SK-MEL-5 (cell line): ENCODE measurements at places on chromosomes 3 and 15.

DNA sequence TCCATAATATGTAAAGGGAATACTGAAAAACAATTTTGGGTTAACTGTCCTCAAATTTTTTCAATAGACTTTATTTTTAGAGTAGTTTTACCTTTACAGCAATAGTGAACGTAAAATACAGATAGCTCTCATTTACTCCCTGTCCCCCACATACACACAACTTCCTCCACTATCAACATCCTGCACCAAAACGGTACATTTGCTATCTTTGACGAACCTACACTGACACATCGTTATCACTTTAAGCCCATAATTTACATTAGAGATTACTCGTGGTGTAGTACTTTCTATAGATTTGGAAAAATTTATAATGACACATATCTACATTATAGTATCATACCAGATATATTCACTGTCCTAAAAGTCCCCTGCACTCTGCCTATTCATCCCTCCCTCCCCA lies 16.9 kb upstream of the P2RY1 start:
- no peak for DNase-seq

DNA sequence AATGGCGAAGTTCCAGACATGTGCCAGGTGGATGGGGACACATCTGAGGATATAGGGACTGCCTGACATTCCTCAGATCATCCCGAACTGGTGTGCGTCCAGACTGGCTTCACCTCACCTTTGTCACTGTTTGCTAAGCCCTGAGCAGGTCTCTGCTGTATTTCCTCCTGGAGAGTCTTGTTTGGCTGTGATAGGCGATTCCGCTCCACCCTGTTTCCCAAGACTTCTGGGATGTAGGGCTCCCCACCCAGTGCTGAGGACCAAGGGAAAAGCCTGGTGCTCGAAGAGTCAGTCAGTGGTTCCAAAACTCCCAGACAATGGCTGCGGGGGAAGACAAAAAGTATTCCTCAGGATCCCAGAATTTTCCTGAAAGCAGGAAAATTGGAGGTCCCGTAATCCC lies 11.1 kb upstream of the FURIN start:
- no peak for DNase-seq

DNA sequence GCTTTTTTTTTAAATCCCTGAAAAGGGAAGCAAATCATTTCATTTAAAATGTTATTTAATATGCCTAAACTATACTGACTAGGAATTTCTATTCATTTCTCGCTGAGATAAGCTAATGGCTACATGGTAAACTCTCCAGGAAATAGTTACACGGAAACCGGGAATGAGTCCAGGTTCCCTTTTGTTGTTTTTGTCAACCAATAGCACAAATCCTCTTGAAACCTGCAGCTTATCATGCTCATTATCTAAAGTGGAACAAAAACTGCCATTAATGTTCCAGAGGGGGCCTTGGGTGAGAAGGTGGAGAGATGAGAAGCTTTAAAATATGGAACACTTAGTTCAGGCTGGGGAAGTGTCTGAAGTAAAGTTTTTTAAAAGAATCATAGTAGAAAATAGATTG lies 113.5 kb upstream of the ALCAM start:
- DNase-seq = no peak

DNA sequence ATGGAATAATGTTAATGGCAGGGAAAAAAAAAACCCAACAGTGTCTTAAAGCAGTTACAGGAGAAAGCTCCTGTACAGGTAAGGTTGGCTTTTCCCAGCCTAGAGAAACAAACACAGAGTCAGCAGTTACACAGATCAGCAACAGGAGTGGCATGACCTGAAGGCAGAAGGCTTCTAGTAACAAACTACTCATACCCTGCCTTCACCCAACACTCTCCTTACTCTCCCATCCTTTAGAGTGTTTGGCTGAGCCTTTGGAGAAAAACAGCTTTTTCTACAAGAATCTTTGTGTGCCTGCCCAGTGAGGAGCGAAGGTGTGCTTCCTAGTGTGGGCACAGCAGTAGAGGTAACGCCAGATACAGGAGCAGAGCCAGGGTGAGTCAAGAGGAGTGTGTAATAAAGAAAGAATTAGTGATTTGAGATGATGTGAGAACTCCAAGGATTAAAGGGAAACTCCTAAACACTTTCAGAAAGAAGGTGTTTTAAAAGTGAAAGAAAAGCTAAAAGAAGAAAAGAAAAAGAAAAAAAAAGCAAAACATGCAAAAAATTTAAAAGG lies 152.7 kb downstream of the POLR2M start:
- no peak for DNase-seq

- peak; percentile 57 for DNase-seq
Measured at GRCh38 chr3:112640930-112641801, at the start of gene CCDC80. CCDC80 (minus strand) TSS chr3:112641143; CDS start chr3:112639905, 1,238 bp downstream.

DNA sequence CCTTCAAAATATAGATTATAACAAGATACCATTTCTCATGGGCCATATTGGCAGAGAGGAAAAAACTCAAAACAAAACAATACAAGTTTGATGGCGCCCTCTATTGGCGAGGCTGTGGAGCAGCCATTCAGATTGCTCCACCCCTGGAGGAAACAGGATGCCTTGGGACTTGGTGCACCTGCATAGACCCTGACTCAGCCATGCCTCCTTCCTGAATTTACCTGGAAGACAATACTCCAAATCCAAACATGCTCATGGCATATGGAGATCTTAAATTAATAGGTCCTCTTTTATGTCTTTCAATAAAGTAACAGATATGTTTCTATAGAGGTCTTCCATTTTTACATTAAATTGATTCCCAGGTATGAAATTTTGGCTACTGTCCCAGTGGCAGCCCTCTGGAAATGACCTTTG lies 90.0 kb downstream of the APBA2 start:
- peak; percentile 75 for DNase-seq

- DNase-seq = no peak
Measured at GRCh38 chr15:25416693-25417092, 22.1 kb downstream of the UBE3A start.

DNA sequence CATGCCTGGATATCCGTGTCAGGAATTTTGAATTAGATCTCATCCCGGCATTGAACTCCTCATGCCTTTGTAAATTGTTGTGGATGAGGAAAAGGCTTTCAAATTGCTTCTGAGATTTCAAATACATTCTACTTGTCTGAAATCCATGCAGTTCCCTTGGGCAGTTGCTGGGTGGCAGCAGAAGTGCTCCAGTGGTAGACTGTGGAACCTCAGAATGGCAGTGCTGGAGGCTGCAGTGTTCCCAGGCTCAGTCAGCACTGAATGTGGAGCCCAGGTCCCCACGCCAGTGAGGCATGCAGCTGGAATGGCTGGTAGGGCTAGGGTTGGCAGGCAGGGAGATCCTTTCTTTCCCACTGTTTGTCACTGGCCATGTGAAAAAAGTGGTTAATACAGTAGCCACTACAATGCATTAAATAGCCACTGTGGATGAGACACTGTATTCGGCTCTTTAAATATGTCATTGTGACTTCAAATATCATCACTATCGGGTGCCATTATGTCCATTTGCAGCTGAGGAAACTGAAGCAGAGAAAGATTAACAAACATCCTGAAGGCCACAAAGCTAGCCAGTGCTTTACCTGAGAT lies 98.6 kb downstream of the TPRG1 start:
- peak; percentile 76 for DNase-seq

GRCh38 chr3:1766384-1766783 lies 332.3 kb upstream of the CNTN4 start:
- no peak for DNase-seq

DNA sequence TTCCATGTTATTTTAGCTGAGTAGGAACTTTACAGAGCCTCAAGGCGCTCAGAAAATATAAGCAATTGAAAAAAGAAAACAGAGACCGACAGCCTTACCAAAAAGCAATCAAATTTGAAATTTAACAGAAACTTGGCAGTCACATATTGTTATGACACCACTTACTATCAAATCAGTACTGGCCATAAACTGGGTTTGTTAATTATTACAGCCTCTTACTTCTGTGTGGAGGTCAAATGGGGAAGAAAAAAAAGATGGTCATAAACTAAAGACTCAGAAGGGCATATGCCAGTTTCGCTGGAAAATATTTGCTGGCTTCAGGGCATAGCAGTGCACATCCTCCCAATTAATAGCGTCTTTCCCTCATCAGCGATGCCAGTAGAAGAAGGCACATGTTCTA lies 45.5 kb upstream of the SUCLG2 start:
- no peak for DNase-seq

DNA sequence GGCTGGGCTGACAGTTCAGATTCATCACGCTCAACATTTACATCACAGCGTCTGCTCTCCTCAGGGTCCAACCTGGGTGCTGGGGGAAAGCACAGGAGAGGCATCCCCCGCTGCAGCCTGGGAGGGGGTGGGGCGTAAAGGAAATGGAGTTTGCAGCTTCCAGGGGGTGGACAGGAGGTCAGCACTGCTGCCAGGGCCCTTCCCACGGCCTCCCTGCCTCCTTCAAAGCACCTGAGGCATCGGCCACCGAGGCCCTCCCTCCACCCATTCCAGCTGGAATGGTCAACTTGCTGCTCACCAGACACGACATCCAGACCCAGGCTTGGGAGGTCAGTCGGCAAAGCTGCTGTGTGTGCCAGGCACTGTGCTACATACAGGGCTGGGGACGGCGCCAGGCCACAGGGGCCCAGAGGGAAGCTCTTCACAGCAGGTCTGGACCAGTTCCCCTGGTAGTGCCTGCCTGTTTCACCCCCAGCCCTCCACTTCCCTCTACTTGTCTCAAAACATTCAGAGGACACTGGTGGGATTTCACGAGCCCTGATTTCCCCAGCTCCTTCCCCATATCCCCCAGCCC lies 120.7 kb downstream of the ANP32A start:
- DNase-seq = no peak

DNA sequence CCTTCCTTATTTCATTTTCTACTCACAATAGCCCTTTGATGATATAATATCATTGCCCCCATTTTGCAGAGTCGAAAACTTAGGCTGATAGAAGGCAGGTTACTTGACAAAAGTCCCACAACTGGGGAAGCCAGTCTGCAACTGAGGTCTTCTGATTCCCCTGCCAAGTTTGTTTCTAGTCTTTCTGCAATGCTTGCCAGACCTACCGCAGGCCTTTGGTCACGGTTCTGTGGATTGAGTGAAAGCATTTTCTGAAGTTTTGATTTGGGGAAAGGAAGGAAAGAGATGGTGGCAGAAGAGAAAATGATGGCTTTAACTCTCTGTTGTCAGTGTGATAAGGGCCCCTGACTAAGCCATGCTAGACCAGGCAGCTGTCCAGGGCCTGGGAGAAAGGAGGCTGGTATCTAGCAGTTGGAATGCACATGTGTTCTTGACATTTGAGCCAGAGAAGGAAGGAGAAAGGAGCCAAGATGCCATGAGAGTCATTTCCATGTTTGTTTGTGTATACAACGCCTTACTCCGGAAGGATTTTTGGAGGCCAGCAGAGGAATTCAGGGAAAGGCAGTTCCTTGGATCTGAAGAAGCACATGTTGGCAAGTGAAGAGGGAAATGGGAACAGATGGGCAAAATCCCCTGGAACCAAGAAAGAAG lies 29.9 kb downstream of the FAH start:
- DNase-seq = no peak

- DNase-seq = no peak
Measured at GRCh38 chr15:89825271-89825940, 10.8 kb upstream of the ANPEP start.

DNA sequence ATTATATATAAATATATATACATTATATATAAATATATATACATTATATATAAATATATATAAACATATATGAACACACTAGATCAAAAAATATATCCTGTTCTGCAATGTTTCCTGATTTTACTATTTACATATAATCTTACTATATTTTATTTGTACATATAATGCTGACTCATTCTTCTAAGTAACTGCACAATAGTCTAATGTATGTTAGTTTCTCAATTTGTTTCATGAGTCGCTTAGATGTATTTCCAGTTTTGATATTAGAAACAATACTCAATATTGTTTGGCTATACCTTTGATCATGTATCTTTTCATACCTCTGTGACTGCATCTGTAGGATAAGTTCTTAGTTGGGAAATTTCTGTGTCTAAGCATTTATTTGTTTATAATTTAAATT lies 669.9 kb upstream of the CCDC54 start:
- DNase-seq = no peak

DNA sequence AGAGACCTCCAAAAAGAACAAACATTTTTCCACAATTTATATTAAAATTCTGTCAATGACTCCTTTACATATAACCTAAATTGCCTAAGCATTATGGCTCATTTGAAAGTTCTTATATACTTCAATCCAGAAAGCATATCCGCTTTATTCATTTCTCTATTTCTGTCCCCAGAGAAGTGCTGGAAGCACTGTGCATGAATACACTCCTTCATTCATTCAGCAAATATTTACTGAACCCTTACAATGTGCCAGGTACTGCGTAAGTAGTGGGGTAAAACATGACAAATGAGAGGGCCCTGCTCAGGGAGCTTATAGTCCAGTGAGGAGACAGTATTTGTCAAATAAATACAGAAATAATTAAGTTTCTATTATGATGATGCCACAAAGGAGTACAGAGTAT lies 3.3 kb downstream of the PDCD10 start:
- DNase-seq = no peak

DNA sequence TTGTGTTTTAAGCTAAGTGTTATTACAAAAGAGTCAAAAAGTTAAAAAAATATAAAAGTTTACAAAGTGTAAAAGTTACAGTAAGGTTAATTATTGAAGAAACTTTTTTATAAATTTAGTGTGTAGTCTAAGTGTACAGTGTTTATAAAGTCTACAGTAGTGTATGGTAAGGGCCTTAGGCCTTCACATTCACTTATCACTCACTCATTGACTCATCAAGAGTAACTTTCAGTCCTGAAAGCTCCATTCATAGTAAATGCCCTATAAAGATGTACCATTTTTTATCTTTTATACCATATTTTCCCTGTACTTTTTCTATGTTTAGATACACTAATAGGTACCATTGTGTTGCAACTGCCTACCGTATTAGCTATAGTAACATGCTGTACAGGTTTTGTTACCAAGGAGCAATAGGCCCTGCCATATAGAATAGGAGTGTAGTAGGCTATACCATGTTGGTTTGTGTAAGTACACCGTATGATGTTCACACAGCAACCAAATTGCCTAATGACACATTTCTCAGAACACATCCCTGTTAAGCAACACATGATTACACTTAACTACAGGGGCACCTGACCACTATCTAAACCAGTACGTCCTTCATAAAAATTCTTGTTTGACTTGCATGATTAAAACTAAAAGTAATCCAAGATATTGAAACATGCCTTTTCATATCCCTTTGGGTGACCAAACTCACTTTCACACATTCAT lies 17.2 kb downstream of the RAD18 start:
- DNase-seq = no peak

DNA sequence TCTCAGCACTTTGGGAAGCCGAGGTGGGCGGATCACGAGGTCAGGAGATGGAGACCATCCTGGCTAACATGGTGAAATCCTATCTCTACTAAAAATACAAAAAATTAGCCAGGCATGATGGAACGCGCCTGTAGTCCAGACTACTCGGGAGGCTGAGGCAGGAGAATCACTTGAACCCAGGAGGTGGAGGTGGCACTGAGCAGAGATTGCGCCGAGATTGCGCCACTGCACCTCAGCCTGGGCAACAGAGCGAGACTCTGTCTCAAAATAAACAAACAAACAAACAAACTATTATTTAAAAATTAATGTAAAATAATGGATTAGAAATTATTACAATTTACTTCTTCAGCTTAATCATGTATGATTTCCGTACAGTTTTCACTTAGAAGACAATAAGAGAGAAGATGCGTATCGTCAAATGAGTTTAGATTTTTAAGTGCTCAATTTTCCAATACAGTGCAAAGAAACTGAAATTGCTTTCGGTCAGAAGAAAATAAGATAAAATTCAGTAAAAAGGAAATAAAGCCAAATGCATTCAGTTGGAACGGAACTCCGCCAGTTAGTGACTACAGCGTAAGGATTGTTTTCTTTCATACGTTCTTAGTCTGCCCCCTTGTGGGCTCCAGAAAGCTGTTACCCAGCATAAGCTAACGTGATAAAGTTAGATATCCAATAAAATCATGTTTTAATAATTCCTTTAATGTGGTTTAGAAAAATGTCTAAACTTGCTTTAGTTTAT lies 24.8 kb downstream of the AADAC start:
- peak; percentile 85 for DNase-seq
